Mucosa of gallbladder (tissue), 1 donor: ENCODE measurements at places on chromosomes 6 and 20. TPM values are rescaled to one million over a fixed set of nuclear protein-coding genes. Genes with fewer than 3 reads are reported as not detected.

Gene MED20
- total RNA-seq, result 26.7 TPM

Gene AHI1
- total RNA-seq, result 20.0 TPM

Gene APMAP
- total RNA-seq, result 68.8 TPM

Gene SLC17A9
- total RNA-seq, result 19.8 TPM

Gene PTCRA
- 0.37 TPM for total RNA-seq
